ENCODE measurements at places on chromosomes 11 and 22. TPM values are rescaled to one million over a fixed set of nuclear protein-coding genes. Genes with fewer than 3 reads are reported as not detected.

The WT1 gene
- total RNA-seq = 1.6 TPM

GRCh38 chr22:28907311-28908008, 24.1 kb downstream of the ZNRF3 start:
- no peak for ATAC-seq

The PPM1F gene
- total RNA-seq = 22.9 TPM

DNA sequence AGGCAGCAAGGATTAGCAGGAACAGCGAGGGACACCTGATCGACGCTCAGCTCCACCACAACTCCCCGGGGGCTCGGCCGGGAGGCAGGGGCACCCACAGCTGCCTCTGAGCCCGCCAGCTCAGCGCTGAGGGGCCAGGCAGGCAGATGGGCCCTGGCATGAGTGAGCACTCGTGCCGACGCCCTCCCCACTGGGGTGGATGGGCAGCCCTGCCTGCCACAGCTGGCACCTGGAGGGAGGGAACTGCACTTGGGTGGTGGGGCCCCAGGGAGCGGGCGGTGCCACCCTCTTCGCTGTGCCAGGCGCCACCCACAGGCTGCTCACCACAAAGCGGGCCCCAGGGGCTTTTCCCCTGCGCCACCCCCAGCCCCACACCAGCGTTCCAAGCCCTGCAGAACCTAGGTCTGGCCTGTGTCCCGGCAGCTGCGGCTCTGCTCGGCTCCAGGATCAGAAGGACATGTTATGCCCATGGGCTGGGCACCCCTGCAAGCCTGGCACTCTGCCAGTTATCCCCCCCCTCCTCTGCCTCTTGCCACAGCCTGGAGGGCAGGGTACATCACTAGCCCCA, 28.8 kb downstream of the WNT7B start:
- ATAC-seq = no peak

DNA sequence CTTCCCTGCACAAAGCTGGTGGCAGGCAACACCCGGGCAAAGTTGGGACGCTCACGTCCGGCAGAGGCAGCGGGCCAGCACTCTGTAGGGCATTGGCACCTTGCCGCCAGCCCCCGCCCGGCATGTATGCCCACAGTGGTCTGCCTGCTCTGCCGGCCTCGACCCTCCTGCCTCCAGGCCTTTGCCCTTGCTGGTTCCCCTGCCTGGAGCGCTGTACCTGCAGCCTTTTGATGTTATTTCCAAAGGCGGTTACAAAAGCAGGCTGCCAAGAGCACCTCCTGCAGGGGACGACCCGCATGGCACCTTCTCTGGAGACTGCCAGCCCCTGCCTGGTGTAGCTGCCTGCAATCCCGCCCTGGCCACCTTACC, 56.5 kb upstream of the SHISAL1 start:
- ATAC-seq = no peak

The TRIM29 gene
- 1.2 TPM for total RNA-seq

DNA sequence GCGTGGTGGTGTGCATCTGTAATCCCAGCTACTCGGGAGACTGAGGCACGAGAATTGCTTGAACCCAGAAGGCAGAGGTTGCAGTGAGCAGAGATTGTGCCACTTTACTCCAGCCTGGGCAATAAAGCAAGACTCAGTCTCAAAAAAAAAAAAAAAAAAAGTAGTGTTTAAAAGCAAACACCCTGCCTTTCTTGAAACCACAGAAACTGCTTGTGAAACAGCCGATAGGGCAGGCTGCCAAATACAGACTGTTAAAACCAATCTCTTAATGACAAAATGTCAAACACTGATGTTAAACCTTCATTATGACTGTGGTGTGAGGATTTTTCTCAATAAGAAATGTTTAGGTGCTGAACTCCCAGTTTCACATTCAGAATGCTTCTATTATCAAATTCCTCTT, 27.3 kb downstream of the MARK2 start:
- ATAC-seq = no peak

GRCh38 chr11:34423300-34423699, 15.4 kb upstream of the CAT start:
- no peak for ATAC-seq

DNA sequence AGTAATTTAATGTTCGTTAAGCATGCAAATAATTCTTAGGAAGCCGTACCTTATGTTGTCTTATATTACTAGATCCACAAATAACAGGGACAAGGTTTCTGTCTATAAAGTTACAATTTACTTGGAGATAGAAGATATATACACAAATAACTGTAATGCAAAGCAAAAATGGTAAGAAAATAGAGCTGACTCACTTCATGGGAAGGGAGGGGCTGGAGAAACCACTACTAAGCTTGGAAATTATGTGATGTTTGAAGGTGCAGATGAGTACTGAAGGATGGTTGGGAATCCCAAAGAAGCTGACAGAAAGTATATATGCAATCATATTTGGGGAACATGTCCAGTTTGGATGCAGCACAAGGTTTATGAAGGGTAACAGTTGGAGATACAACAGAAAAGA, 4.0 kb downstream of the NPAT start:
- ATAC-seq = no peak

- ATAC-seq = no peak
These were observed 1102.6 kb downstream of the DLG2 start for GRCh38 chr11:84524422-84525051.

DNA sequence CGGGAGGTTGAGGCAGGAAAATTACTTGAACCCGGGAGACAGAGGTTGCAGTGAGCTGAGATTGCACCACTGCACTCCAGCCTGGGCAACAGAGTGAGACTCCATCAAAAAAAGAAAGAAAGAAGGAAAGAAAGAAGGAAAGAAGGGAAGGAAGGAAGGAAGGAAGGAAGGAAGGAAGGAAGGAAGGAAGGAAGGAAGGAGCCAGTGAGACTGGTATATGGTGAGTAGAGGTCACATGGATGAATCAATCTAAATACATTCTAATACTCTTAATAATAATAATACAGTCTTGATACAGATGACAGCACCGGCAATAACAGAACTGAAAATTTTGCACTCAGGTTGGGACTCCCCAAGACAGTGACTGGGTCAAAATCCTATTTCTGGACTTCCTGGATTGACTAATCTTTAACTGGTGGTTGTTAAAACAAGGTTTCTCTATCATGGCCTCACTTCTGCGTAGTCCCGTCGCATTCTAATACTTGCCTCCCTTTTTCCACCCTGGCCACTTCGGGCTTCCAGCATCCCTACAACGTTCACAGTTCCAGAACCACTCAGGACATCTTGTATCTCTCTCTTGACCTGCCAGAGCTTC, 53.5 kb upstream of the EIF3M start:
- no peak for ATAC-seq

- no peak for ATAC-seq
These were observed 21.6 kb downstream of the CYB5R2 start for GRCh38 chr11:7651700-7652099.

DNA sequence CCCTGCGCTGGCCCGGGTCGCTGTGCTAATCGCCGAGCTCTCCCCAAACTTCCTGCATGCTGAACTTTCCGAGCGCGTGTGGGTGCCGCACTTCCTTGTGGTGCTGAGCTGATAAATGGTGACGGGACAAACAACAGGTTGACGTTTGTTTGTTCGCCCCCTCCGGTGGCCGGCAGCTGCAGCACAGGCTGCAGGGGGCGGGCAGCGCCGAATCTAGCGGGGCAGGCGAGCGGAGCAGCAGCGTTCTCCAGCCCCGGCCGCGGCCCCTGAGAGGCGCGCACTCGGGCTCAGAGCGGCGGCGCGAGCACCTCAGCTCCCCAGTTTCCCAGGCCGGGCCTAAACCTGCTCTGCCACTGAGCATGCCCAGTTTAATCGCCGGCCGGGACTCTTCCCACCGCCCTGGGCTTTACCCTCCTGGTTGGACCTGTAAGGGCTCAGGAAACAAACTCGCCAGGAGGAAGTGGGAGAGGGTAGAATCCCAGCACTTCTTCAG, at the start of gene PDGFD:
PDGFD (minus strand) TSS at position 120 of the 493 bp plus-strand sequence.
- peak; percentile 80 for ATAC-seq

DNA sequence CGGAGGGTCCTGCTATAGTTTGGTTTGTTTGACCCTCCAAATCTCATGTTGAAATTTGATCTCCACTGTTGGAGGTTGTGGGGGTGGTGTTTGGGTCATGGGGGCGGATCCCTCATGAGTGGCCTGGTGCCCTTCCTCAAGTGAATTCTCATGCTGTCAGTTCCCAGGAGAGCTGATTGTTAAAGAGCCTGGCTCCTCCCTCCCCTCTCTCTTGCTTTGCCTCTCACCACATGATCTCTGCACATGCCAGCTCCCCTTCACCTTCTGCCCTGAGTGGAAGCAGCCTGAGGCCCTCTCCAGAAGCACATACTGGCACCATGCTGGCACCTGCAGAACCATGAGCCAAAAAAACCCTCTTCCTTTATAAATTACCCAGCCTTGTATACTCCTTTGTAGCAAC, 7.1 kb downstream of the TSPAN18 start:
- no peak for ATAC-seq

The LRRC75B gene
- 8.5 TPM for total RNA-seq

The C11orf97 gene
- total RNA-seq = not detected

The MRGPRF gene
- 88.9 TPM for total RNA-seq

GRCh38 chr11:8697054-8697453, 14.5 kb downstream of the RPL27A start:
- ATAC-seq = no peak

DNA sequence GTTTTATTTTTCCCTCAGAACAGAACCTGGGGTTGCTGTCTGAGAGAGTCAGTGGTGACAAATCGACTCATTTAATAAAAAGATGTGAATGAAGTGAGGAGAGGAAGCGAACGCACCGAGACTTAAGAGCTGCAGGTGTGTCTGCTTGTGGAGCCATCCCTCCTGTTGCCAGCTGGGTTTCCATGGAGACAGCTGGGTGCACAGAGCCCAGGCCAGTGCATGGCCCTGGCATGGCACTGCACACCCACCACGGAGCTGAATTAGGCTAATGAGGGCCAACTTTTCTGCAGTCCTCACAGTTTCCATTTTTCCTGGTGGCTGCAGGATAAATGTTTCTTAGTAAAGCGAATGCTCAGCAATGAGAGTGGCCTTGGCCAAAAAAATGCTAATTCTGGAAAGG, 750.2 kb downstream of the OPCML start:
- ATAC-seq = no peak

The FBLN1 gene
- total RNA-seq = 241 TPM

The SLC6A5 gene
- not detected for total RNA-seq

The MEI1 gene
- total RNA-seq = not detected

DNA sequence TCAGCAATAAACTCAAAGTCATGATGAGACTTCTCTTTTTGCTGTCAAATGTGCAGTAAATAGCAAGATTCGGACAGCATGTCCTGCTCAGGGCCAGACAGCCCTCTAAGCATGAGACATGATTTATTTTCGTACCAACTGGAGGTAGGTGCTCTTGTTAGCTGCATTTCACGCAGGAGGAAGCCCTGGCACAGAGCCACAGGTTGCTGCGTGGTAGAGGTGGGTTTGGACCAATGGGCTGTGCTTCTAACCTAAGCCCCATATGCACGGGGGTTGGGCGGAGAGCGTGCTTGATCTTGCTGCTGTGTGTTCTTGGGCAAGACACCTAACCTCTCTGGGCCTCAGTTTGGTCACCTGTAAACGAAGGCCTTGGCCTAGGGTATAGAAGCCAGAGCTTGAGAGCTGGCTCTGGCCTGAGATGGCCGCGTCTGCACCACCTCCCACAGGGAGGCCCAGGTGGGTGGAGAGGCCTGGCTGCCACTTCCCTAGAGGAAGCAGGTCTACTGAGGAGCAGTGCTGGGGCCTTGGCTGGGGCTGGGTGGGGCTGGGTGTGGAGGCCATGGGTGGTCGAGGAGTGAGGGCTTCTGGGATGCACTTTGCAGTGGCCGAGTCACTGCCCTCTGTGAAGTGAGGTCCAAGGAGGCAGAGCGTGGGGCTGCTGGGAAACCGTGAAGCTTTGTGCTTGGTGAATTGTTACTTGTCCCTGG, 38.5 kb upstream of the GRAMD4 start:
- ATAC-seq = no peak

GRCh38 chr22:40289991-40290459, 56.3 kb upstream of the ADSL start:
- no peak for ATAC-seq

- no peak for ATAC-seq
These were observed 839.4 kb downstream of the OPCML start for GRCh38 chr11:132692891-132693290.

- no peak for ATAC-seq
These were observed 98.9 kb upstream of the TP53AIP1 start for GRCh38 chr11:129041611-129042018.

DNA sequence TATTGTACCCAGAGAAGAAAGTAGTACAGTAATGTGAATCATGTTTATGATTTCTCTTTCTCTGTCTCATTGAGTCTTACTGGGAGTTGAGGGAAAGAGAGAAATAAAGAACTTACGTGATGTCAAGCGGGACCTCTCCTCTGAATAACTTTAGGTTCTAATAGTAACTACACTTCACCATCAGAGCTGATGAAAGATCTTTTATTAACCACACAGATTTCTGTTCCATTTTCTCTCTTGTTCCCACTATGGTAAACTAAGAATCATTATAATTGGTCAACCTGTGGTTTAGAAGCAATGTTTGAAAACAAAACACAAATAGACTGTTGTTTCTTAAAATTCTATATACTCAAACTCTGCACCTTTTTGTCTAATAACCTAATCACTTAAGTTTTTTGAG, 142.3 kb downstream of the ELP4 start:
- ATAC-seq = no peak

The UCP2 gene
- 35.9 TPM for total RNA-seq

DNA sequence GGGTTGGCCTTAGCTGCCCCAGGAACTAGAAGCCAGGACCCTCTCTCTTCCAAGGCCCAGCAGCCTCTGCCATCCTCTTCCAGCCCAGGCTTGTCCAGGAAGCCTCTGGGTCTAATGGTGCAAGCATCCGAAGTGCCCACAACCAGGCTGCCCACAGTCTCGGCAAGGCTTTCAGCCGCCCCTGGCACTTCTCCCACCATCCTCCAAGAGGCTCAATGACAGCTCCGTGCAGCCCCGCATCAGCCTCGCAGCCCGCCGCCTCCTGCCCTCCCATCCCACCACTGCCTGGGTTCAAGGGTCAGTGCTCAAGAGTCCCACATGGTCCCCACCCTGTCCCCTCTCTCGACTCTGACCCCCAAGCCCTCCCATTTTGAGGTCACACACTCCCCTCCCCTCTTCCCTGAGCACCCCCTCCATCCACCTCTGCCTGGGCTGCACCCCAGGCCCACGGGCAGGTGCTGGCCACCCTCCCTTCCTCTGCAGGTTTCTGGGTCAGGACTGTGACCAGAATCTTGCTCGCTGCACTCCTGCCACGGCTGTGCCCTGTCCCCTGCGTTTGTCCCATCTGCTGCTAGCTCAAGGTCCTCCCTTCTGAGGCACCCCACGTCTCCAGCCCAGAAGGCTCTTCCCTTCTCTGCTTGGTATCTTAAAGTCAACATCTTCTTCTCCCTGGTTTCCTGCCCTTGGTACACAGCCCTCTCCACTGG, 17.2 kb downstream of the IFITM10 start:
- no peak for ATAC-seq
